ENCODE measurements at places on chromosomes 6 and 20.

GRCh38 chr20:45589725-45590124 is 10.6 kb upstream of the WFDC8 start:
- DNase-seq = no peak

- DNase-seq = no peak
These were observed 5.8 kb upstream of the TBXT start for GRCh38 chr6:166173281-166173951.

- DNase-seq = no peak
These were observed 27.7 kb downstream of the ME1 start for GRCh38 chr6:83403191-83403590.

GRCh38 chr6:80480421-80481157 is 374.1 kb downstream of the BCKDHB start:
- DNase-seq = no peak

DNA sequence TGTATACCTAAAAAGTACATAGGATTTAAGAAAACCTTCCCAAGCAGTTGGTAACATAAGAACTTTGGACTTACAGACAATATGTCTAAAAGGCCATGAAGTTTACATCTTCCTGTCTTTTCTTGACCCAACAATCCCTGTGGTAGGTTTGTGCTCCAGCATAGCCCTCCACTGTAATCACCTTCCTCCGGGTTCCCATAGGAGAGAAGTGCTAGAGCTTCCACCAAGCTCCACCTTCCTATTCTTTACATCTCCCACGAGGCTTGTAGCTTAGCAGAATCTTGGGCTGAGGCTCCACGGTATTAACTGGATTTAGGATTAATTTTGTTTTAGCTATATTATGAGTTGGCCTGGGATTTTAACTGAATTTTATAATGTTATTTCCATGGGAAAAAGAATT is 23.3 kb downstream of the ADGRG6 start:
- no peak for DNase-seq

DNA sequence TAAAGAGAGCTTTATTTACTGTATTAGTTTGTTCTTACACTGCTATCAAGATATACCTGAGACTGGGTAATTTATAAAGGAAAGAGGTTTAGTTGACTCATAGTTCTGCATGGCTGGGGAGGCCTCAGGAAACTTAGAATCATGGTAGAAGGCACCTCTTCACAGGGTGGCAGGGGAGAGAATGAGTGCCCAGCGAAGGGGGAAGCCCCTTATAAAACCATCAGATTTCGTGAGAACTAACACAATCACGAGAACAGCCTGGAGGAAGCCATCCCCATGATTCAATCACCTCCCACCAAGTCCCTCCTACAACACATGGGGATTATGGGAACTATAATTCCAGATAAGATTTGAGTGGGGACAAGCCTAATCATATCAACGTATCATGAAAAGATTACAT is 27.2 kb downstream of the ARID1B start:
- no peak for DNase-seq

DNA sequence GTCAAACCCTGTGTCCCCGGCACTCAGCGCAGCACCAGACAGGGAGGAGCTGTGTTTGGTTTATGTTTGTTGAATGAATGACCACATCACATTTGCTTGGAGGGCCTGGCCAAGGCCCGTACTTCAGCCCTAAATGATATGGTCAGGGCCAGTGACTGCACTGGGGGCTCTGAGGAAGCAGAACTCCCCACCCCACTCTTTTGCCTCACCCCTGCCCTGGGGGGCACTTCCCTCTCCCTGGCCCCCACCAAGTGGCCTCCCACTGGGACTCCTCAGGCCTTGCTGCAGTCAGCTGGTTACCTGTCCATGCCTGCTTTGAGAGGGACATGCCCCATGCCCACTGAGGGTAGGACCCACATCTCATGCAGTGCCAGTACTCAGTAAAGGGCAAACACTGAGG is 2.9 kb downstream of the ADISSP start:
- DNase-seq = no peak

All from GM12864 (cell line).